ENCODE measurements at places on chromosomes 16 and 17. TPM values are rescaled to one million over a fixed set of nuclear protein-coding genes. Genes with fewer than 3 reads are reported as not detected.
A peak's percentile ranks its signal among the peaks of the same experiment; 100 is the strongest.

- peak; percentile 41 for DNase-seq
Measured at GRCh38 chr17:75078284-75079022, 9.3 kb upstream of the SLC16A5 start.

DNA sequence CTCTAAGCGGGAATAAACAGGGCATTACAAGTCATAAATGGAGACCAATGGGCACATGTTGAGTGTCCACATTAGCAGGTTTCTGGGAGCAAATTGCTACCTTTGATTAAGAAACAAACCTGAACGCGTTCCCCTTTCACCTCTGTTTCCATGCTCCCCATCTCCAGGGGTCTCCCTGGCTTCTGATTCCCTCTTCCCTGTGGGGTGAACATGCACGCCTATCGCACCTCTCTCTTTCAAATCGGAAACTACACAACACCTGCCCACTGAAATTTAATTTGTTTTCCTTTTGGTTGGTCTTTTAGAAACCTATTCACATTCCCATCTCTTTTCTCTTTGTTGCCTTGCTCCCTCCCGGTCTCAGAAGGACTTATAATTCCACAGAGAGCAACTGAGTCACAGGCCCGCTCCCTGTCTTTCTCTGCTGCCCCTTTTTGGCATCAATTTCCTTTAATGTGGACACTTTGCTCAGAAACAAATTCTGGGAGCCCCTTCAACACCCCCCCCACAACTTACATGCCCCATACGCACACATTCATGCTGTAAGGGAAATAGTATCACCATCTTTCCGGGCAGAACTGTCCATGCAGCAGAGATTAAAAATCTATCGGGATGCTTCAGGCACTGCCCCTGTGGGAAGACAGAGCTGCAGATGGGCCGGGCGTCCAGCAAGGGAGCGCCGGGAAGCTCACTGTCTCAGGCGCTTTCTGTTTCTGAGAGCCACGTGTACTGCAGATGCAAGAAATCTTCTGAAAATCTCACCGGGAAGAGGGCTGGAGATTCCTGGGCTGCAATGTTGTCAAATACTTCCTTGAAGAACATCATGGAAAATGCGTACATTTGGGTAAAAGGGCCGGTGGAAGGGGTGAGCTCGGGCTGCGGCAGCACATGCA lies 7.2 kb upstream of the FOXF1 start:
- DNase-seq: no peak

DNA sequence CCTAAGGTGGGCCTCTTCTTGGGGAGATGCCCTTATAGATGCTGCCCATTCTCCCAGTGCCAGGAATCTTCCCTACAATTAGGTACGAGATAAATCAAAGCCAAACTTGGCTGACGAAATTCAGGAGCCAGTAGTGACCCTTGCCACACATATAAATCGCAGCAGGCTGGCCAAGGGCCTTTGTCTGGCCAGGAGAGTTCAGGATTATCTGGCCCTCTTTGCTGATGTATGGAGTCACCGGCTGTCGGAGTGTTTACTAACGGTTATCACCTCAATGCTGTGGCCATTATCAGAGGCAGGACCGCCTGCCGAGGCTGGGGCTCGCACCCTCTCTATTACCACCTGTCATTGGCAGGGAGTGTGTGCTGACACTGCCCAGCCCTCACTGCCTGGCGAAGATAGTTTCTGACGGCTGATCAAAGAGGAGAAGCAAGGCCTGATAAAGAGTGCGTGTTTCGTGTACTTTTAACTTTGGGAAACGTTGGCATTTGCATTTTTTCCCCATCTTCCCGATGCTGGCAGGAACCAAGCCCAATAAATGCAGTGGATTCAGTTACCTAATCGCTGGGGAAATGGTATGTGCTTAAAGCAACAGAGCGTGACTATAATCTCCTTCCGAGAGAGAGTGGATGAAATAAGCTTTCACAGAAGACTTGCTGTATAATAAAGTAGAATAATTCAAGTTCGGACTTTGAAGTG lies 32.8 kb upstream of the TBX2 start:
- no peak for DNase-seq

DNA sequence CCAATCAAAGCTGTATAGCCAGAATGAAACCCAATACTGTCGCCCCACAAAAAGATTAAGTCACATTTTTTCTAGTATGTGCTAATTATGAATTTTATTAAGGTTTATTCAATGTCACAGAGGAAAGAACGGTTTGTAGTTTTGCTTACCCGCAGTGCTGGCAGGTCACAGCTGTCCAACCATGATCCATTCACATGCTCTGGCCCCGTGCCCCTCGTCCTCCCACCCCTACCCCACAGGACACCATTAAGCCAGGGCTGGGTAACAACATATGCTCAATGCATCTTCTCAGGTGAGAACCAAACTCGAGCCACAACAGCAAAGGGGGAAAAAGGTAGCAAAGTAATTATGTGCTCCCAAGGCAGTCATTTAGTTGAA lies 589 bp upstream of the FBF1 start:
- no peak for DNase-seq

GRCh38 chr16:799948-800833 lies at the start of gene GNG13:
Gene GNG13 (minus strand): TSS chr16:800734. CDS start chr16:799077, 1,657 bp downstream.
- no peak for DNase-seq

GRCh38 chr17:70499067-70499786 lies 329.9 kb downstream of the KCNJ2 start:
- DNase-seq: no peak

GRCh38 chr17:21286909-21287702 lies 2.6 kb downstream of the MAP2K3 start:
- peak; percentile 57 for DNase-seq

- no peak for DNase-seq
Measured at GRCh38 chr17:80874866-80875445, 116.7 kb upstream of the CHMP6 start.

GRCh38 chr16:8867932-8868415 lies 832 bp downstream of the CARHSP1 start:
- peak; percentile 86 for DNase-seq

GRCh38 chr17:36849871-36850348 lies 87.4 kb upstream of the LHX1 start:
- peak; percentile 72 for DNase-seq

DNA sequence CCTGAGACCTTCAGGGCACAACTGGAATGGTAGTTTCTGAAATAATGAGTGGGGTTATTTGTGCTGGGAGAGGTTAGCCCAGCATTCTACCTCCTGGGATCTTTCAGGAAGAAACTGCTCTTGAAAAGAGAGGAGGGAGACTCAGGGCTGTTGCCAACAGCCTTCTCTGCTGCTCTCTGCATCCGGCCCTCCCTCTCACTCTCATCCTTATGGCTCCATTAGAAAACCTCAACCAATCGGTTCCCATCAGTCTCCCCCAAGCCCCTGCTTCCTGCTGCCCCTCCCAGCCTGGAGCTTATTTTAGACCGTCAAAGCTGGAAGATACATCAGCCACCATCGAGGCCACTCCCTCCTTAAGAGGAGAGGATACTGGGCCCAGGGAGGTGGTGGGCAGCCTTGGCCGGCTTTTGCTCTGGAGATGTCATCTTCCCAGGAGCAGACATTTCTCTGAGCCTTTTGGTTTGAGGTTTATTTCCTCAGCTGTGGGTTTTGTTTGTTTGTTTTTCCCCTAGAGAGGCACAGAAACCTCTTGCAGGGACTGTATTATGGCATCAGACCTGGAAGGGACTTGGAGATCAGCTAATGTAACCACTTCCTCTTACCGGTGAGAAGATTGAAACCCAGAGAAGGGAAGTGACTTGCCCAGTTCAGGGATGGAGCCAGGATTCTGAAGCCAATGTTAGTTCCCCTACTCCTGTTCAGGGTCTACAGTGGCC lies 2.7 kb downstream of the MPRIP start:
- DNase-seq: peak; percentile 17

- peak; percentile 44 for DNase-seq
Measured at GRCh38 chr16:78122774-78123315, 23.4 kb downstream of the WWOX start.

- no peak for DNase-seq
Measured at GRCh38 chr17:15896277-15896676, 48.7 kb upstream of the ADORA2B start.

GRCh38 chr17:948284-948852 lies 31.2 kb downstream of the NXN start:
- no peak for DNase-seq

DNA sequence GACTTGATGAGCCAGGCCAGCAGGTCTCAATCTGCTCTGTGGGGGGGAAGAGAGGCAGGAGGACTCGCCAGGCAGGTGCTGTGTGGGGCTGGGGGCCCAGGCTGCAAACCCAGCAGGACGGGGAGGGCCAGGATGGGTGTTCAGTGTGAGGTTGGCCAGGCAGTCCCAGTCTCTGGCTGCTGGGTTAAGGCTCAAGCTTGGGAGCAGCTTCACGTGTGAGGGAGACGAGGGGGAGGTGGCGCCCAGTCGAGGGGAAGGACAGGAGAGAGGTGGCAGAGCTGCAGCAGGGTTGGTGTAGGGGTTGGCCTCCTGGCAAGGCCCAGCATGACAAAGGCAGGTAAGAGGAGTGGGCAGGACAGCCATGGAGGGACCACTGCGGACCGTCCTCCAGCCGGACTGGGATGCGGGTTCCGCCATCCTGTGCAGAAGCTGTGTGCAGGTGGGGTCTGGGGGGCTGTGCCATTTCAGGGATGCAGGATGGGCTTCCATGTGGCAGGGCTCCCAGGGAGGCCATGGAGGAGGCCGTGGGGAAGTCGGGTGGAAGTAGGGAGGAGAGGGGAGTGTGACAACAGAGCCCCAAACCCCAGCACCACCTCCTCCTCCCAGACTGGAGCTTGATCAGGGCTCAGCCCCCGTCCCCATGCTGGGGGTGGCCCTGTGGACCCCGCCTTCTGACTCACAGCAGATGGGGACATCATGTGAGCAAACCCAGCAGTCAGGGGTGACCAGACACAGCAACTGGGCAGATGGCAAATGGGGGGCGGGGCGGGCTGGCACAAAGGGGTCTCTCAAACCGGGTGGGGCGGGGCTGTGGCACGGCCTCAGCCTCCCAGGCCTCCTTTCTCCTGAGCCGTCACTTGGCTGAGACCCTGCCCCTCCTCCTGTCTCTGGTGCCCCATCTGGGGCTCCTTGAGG lies 2.8 kb downstream of the ADGRG1 start:
- no peak for DNase-seq

GRCh38 chr17:16947470-16947869 lies 24.4 kb downstream of the TNFRSF13B start:
- no peak for DNase-seq

DNA sequence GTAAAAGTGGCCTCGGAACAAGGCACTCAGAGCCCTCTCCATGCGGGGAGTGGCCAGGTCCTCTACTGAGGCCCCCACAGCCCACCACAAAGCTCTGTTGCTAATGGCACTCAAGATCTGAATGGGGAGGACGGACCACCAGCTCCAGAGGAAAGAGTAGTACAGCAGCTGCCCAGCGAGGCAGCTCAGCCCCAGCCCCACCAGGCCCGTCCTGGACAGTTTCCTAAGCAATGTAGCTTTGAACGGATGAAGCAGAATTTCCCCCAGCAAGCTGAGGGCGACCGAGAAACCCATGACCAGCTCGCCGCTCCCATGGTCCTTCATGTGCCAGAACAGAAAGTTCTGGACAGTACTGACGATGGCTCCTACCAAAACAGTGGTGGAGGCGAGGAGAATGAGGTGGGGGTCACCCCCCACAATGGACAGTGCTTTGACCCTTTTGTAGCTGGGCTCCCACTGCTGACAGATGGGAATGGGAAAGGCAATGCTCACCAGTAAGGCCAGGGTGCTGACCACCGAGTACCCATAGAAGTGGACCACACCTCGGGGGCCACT lies 1.5 kb downstream of the MFSD6L start:
- no peak for DNase-seq

- no peak for DNase-seq
Measured at GRCh38 chr17:65175952-65176351, 38.8 kb downstream of the RGS9 start.

DNA sequence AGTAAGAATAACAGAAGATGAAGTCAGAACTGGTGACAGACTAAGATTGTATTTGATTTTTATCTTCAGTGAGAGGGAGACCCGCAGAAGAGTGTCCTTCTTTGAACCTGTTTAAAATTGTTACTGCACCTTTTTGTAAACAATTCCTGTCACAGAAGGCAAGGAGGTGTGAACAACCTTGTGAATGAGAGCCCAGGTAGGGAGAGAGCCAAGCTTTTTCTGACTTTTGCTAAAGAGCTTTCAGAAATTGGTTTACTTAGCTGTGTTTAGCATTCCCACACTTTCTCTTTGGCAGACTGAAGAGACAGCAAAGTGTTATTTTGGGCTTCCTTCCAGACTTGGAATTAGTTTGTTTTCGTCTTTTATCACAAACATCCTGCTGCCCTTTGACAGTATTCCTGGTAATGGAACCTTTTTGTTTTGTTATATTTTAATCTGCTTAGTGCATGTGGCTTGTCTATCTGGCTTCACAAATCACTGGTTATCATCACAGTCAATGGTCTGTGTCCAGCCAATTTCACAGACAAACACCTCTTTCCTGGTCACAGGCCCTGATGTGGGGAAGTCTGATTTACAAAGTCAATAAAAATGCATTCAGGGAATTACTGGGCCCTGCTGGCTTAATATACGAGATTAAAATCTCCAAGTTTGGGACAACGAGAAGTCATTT lies 85.7 kb upstream of the HS3ST2 start:
- no peak for DNase-seq

DNA sequence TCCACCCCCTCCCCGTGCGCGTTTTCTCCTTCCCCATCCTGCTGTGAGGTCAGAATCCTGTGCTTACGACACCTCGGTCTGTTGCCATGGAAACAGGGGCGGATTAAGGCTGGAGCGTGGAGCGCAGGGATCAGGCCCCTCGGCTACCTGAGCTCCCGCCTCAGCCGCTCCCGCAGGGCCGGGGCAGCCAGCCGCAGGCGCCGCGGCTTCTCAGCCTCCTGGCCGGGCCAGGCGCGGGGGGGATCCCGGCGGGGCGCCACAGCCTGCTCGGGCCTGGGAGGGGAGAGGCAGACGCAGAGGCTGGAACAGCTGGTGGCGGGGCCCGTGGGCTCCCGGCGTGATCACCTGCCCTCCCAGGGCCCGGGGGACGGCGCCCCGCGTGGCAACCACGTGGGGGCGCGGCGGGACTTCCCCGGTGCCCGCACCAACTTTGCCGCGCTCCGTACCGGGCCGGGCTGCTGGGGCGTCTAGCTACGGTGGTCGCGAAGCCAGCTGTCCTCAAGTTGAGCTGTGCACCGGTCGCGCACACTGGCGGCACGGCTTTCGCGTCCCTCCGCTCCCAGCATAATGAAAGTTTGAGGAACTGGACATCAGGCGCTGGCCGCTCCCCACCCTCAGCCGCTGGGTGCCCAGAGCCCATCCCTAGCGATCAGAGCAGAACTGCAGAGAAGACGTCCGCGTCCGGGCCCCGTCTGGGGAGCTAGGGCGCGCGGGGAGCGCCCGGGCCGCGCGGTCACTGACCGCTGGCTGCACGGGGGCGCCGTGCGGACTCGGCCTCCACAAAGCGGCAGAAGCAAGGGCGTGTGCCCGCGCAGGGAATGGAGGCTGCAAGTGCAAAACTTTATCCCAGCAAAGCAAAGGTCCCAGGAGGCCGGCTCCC lies 1.2 kb downstream of the RTN4RL1 start:
- peak; percentile 55 for DNase-seq

- no peak for DNase-seq
Measured at GRCh38 chr17:59362811-59363205, 31.4 kb downstream of the YPEL2 start.

GRCh38 chr17:60391471-60392041 lies 377 bp downstream of the USP32 start:
- no peak for DNase-seq

HBQ1 gene
- total RNA-seq: 3.2 TPM

PPL gene
- total RNA-seq: not detected

GLTPD2 gene
- total RNA-seq: not detected

ZNF624 gene
- 4.8 TPM for total RNA-seq

EFCAB5 gene
- total RNA-seq: 0.81 TPM

TMEM98 gene
- not detected for total RNA-seq

TNRC6C gene
- total RNA-seq: 26.6 TPM

MT1G gene
- 35.9 TPM for total RNA-seq

PRSS33 gene
- total RNA-seq: 0.29 TPM

CDH15 gene
- not detected for total RNA-seq

PRCD gene
- total RNA-seq: not detected

TBC1D3K gene
- total RNA-seq: not detected

MYO19 gene
- 106 TPM for total RNA-seq

All from activated CD8-positive, alpha-beta T cell treated with anti-CD3 and anti-CD28 coated beads for 36 hours (primary cell).